Uterus (tissue), 4 donors: ENCODE measurements at places on chromosomes 1 and 21.

GRCh38 chr1:47934243-47934805 is 62.9 kb downstream of the TRABD2B start:
- DNase-seq: peak; percentile 60

- no peak for DNase-seq
These were observed 24.9 kb downstream of the KIF26B start for GRCh38 chr1:245179706-245180105.

DNA sequence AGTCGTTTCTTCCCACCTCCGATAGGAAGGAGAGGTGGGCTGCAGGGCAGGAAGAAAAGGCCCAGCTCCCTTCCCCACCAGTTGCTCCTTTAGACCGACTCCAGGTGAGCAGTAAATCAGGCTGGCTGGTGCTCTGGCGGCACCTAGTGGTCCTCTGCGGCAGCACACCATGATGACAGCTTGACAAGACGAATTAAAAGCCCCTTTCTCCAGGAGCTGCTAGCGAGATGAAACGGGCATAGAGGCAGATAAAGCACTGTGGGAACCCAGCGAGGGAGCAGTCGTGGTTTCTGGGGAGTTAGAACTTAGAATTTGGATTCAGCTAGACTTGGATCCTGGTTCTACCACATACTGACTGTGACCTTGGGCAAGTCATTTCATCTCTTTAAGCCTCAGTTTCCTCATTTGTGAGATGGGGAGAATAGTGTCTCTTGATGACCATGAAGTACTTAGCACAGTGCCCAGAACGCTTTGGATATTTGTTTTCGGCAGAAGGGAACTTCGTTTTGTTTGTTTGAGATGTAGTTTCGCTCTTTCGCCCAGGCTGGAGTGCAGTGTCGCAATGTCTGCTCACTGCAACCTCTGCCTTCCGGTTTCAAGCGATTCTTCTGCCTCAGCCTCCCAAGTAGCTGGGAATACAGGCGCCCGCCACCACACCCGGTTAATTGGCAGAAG is 21.8 kb upstream of the COL9A2 start:
- peak; percentile 75 for DNase-seq

GRCh38 chr21:41759926-41760325 is 6.9 kb downstream of the RIPK4 start:
- DNase-seq: no peak
